Esophagus squamous epithelium (tissue), 5 donors: ENCODE measurements at places on chromosomes 5 and 9.

DNA sequence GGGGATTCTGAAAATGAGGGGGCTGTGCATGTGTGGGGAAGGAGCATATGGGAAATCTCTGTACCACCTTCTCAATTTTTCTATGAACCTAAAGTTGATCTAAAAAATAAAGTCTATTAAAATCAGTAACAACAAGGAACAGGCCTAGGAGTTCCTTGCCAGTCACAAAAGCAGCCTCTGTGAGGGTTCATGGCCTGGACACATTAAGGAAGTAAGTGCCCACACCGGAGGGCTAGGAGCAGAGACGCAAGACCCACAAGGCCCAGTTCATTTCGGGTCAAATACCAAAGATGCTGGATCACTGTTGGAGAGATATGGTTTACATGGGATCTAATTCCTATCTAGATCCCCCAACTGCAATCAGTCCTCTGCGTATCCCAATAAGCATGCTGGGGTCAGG is 88.4 kb downstream of the SEMA4D start:
- DNase-seq = no peak

GRCh38 chr9:123043081-123043939 is 9.8 kb downstream of the GPR21 start:
- DNase-seq = no peak

DNA sequence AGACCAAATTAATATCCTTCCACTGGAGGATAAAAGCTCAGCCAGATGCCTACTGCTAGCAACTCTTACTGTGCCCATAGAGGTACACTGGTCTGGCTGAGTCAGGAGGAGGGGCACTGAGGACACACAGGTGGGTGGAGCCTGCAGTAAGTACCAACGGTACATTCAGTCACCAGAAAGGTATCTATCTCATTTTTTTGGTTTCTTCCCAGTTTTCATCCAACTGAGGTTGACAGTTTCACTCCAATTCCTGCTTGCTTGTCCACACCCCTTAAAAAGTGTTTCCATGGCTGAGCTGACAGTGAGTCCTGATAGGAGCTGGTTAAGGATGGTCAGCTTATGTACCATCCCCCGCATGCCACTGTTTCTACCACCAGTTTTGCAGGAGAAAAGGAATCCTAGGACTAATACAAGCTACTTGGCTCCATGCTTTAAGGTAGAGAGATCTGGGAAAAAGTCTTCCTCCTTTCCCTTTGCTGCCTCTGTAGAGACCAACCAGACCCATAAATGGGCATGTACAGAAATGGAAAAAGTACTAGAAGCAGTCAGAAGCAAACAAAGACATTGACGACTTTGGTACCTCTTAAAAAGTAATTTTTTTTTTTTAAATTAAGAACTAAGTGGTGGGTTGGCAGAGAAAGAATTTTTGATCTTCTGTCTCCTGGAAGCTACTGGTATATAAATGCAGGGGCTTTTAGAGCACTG is 3.2 kb downstream of the ELL2 start:
- DNase-seq = no peak

DNA sequence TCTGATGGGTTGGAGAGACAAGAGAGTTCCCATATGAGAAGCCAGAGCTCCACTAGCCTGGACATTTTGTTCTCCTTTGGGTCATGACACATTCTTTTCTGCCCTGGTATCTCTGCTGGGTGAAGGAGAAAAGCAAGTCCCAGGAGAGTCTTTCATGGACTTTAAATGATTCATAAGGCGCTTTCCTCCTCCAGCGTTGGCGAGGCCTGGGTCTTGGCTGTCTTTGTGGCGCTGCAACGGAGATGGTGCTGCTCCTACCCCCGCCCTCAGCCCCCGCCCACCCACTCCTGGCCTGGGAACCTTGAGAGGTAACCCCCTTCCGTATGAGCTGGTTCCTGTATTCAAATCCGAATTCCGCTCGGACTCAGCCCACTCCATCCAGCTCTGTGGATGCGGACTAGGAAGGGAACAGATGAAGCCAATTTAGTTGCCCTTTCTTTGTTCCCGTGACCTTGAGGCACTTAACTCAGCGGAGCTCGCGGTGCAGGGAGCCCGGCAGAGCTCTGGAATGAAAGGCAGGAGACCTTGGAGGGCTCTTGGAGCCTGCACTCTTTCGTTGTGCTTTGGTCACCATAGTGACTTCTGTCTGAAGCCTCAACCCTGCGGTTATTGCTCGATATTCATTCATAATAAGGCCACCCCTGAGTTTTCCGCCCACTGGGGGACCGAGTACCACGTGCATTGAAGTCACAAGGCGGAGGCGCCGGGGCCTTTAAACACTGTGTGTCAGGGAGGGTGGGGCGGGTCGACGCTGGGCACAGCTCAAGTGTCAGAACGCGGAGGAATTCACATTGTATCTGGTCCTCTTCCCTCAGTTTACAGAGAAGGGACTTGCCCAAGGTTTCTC is 14.0 kb upstream of the PWWP2A start:
- DNase-seq = no peak

DNA sequence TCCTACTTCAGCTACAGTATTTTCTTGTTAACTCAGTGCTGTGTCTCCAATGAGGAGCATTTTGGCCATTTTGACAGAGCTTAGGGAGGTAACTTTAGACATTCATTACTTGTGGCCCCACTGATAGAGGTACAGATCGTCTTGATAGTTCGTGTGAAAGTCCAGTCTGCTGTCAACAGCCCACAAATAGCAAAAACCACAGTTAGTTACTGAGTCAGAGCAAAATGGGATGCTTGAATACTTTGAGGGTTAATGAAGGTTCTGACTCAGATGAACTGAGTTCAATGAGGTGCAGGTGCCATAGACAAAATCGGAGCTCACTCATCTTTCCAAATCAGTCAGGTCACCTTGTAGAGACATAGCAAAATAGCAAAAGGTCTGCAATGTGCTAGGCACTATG is 163.1 kb upstream of the TLE4 start:
- no peak for DNase-seq

DNA sequence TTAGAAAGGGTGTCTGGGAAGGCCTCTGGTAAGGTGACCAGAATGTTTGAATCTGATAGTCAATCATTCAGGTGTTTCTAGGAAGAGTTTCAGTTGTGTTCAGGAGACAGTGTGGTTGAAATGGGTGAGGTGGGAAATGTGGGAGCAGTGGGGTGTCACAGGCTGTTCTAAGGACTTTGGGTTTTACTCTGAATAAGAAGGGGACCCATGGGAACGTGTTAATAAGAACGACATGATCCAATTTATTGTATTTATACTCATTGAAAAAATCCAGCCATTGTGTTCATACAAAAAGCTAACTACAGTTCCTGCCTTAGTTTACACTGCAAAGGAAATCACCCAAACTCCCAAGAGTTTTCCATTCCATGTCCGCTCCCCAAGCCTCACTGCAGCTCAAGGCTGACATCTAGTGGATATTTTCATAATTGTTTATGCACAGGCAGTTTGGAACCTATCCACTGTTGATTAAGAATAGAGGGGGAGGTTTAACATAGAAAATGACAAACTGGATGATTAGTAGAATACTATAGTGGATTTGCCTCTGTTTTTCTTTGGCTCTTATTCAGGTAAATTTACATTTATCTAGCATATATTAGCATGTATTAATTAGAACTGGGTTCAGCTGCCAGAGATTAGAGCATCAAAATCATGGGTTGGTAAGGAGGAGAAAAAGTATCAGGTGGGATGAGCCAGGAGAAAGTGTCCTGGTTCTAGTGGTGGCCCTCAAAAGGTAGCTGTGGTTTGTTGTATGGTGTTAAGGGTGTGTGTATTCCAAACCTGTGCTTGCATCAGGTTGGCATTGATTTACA is 17.7 kb downstream of the CAVIN4 start:
- no peak for DNase-seq

- DNase-seq = no peak
Measured at GRCh38 chr9:84000186-84000585, 19.6 kb downstream of the RMI1 start.

- no peak for DNase-seq
Measured at GRCh38 chr5:36180556-36181350, 28.8 kb downstream of the SKP2 start.

- no peak for DNase-seq
Measured at GRCh38 chr9:2180154-2180553, 165.0 kb downstream of the SMARCA2 start.
